MG63 (cell line): ENCODE measurements at places on chromosomes 4 and X. TPM values are rescaled to one million over a fixed set of nuclear protein-coding genes. Genes with fewer than 3 reads are reported as not detected.

DNA sequence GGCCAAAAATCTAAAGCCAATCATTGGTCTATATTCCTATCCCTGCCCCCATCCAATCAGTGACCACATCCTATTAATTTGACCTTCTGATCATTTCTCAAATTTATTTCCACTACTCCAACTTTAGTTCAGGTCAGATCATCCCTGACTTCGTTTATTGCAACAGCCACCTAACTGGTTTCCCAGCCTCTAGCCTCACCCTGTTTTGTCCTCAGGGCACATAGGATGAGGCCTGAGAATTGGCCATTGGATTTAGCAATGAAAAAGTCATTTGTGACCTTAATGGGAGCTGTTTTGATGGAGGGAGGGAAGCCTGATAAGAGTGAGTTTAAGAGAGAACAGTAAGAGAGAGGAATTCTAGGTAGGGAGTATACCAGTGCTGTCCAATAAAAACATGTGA, 155.0 kb downstream of the AMMECR1 start:
- DNase-seq = no peak

GRCh38 chrX:14590693-14591424, 61.5 kb downstream of the GLRA2 start:
- DNase-seq = no peak

The ENAM gene
- total RNA-seq = not detected in 2 replicates

The ETFDH gene
- 117 and 228 TPM in 2 replicates for total RNA-seq

GRCh38 chrX:131837325-131837724, 185.8 kb upstream of the STK26 start:
- no peak for DNase-seq
